ENCODE measurements at places on chromosomes 1 and 21.

DNA sequence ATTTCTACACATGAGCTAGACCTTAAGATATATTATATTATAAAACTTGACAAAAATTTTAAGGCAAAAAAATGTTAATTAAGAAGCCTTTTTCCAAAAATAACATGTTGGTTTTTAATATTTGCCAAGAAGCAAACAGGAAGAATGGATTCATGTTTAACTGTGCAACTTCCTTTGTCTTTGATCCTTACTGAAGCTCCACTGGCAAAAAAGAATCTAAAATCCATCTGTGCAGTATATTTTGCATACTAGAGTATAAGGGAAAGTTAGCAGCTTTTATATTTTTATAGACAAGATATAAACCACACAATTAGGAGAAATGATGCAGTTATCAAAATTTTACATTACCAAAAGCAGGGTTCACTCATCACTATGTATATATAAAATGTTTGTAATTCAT lies 76.9 kb upstream of the RGS18 start:
- DNase-seq = no peak

DNA sequence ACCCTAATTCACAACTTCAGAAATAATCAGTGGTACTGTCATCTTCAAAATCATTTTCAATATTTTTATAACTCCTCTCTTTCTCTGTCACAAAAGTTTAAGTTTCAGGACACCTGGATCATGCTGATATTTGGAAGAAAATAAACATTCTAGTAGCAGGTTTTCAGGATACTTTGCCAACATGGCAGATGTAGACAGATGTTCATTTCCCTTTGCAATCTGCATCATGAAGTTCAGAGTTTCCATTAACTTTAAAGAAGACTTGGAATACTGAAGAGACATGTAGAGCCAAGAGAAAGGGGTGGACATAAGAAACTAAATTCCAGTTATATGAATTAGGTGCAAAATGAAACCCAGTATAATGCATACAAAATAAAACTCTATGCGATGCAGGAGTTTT lies 218.1 kb downstream of the USH2A start:
- no peak for DNase-seq

- no peak for DNase-seq
These were observed 274.7 kb downstream of the USP25 start for GRCh38 chr21:16004523-16004922.

DNA sequence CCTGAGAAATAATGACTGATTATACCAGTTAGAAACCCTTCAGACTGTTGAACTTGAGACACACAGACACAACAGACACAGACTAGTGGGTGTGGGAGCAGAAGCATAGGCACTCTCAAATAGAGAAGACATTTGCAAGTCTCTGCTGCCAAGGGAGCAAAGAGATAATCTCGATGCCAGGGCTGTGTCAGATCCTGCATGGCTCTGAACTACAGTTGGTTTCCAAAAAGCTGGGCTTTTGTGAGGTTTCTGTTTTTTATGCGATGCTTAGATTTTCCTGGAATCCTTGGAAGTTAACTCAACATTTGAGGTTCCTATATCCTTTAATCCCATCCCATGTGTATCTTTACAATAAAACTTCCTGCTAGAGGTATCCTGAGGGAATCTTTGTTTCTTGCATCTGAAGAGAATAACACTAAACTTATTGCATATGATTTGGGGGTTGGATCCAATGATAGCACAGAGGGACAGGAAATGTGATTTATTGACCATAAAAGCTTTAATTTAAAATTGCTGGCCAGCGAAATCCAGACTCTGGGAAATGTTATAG lies 236.4 kb downstream of the SPATA17 start:
- DNase-seq = no peak

GRCh38 chr1:198261886-198262285 lies 105.1 kb downstream of the NEK7 start:
- DNase-seq = no peak

DNA sequence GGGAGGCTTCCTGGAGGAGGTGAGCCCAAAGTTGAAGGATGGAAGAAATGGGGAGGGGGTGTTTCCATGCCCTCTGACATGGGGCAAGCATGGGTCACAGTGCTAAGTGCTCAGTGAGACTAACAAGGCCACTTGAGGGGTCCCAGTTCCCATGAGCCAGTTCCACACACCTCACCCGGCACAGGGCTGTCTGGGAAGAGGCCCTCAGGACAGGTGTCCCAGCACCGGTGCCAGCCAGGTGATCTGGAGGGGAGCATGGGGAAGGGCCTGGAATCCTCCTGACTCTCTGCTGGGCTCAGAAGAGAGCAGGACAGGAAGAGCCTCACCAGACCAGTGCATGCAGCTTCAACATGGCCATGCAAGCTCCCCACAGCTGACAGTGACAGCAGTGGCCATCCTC lies 294.7 kb upstream of the VAMP3 start:
- DNase-seq = no peak

Measured in stimulated activated CD4-positive, alpha-beta T cell treated with anti-CD3 and anti-CD28 coated beads, Interleukin-4, amount 100 ng/mL, for 1 hour (primary cell).